ENCODE measurements at places on chromosomes 3 and 15.

GRCh38 chr3:14319654-14320182 lies 82.7 kb upstream of the SLC6A6 start:
- peak; percentile 51 for DNase-seq

GRCh38 chr15:33068511-33068990 lies 126.0 kb downstream of the FMN1 start:
- DNase-seq: peak; percentile 98

DNA sequence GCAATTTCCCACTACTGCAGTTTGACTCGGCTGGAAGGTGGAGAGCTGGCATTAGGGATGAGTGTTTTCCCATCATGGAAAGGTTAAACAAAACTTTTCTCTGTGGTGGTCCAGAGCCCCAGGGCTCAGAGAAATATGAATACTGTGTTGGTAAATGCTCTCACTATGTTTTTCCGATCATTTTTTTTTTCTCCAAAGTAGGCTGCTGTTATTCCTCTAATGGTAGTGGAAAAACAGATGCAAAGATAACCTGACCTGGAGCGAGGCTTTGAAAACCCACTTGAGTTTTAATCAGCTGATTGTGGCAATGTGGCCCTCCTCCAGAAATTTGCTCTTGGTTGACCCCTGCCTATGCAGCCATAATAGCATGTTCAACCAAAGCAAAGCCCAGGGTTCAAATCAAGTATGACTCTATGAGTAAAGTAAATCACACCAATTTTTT lies 320.8 kb upstream of the CTNNB1 start:
- DNase-seq: no peak

- no peak for DNase-seq
Measured at GRCh38 chr3:38397320-38397719, 50.7 kb downstream of the XYLB start.

GRCh38 chr3:14678015-14678503 lies 3.1 kb downstream of the C3orf20 start:
- DNase-seq: no peak

DNA sequence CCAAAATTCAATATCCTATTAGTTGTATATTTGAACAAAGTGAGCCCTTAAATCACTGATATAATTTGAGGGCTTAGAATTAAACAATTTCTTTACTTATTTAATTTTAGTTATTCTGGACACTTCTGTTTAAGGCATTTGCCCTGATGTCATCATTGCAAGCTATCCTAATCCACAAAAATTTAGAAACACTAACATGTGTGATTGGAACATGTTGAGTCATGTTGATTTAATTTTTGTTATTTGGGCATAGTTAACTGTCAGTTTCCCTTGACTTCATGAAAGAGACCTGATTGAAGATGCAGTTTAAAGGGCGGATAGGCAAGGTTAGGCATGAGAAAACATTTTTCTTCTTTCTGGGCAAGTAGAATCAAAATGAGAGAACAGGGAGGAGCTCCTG lies 682.6 kb downstream of the ROBO1 start:
- no peak for DNase-seq

GRCh38 chr3:168812234-168812633 lies 716.5 kb upstream of the GOLIM4 start:
- DNase-seq: peak; percentile 93
